ENCODE measurements at places on chromosomes 12 and 14.
A peak's percentile ranks its signal among the peaks of the same experiment; 100 is the strongest.

DNA sequence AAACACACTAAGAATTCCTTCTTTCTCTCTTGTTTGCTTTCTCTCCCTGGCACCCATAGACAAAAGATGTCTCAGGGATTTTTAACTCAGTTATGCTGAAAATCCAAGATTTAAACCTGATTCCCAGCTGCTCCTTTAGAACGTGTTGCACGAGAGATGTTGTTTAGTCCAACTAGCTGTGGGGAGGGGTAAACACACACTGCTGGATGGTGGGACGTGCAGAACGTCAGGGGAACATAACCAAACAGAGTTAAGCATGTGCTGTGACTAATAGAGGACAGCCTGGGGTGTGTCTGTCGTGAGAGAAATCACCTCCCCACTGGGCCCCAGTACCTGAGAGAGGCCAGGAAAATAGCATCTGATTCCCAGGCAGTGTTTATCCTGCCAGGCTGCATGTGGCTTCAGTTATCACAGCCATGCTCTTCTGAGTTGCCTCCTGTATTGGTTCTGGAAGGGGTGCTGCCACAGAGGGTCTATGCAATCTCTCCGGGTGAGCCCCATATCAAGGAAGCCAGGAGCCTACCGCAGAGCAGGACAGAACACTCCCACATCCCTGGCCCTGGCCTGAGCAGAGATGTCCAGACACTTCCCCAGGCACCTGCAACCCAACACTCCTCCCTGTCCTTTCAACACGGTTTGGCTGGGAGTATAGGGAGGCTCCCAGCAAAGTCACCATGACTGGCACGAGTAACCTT, 112.7 kb upstream of the EGLN3 start:
- DNase-seq = no peak

DNA sequence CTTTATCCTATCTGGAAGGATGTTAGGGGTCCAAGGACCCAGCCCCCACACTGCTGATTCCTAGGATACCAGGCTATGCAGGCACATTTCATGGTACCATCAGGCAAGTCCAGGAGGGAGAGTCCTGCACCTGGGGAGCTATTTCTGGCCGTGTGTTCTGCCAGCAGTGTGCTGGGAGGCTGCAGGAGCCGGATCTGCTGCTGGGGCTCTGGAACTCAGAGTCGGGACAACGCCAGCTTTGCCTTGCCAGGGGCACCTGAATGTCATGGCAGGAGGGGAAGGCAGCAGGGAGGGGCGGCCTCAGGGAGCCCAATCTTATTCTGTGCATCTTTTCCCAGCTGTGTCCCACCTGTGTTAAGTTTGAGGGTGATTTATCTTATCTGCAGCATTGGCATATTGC, 17.8 kb downstream of the SRRM4 start:
- DNase-seq = peak; percentile 21

- no peak for DNase-seq
Measured at GRCh38 chr12:114445401-114446323, 39.7 kb upstream of the TBX5 start.

- DNase-seq = no peak
Measured at GRCh38 chr14:63689132-63689531, 38.7 kb downstream of the SGPP1 start.

DNA sequence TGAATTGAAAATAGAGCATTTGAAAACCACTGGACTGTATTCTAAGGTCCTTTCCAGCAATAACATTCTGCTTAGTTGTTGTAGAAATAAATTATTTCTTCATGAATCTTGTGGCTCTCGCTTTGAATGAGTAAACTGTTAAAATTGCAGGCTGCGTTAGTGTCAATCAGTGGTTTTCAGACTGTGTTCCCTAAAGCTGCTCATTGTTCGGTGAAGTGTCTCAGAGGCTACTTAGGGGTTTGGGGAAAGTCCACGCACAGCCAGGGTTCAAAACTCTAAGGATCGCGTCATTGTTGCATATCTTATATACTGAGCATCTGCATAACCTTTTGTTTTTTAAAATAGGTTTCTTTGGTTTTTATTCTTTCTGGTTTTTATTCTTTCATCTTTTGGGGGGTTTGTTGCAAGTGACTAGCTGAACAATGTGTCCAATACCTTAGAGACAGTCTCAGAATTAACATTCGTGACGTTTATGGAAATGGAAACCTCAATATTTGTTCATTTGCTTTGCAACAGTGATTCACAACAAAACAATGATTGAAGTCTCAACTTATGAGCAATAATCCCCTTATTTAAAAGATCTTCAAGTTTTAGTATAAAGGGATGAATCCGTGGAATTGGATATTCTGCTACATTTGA, 108.1 kb downstream of the TTLL5 start:
- no peak for DNase-seq

DNA sequence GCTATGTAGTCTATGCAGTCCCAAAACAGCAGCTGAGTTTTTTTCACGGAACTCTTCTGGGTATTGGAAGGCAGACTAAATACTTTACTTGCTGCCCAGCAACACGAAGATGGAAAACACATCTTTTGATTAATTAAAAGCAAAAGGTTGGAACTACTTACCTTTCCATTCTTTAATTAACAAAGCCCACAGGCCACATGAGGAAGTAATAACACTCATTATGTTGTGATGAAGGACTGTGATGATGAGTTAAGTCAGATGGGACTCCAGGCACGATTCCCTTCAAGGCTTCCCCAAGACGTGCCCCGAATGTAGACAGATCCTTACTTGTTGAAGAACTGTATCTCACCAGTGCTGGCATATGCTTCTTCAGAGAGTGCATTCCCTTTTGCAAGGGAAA, 129.0 kb downstream of the WIF1 start:
- DNase-seq = no peak

- peak; percentile 47 for DNase-seq
Measured at GRCh38 chr12:12645485-12645884, 33.8 kb downstream of the CREBL2 start.

DNA sequence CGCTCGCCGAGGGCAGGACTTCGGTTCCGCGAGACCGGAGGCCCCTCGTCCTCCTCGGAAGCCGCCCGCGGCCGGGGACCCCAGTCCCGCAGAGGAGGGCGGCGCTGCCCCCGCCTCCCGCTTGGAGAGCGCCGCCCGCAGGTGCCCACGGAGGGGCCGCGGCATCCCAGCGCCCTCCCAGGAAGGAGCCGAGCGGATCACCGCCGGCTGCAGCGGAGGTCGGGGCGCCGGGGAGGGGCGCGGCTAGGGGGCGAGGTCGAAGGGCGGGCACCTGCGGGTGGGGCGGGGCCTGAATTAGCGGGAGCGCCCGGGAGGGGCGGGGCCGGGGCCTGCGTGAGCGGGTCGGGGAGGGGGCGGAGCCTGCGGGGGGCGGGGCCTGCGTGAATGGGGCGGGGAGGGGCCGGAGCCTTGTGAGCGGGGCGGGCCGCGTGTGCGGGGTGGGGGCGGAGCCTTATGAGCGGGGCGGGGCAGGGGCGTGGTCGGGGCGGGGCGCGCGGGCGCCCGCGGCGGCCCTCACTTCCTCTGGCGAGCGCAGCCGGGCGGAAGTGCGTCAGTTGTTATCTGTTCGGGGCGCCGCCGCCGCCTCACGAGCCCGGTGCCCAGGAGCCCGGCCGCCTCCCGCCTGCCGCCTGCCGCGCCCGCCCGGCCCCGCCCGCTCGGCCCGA, at the start of gene FBRSL1:
Gene FBRSL1, plus strand, starts transcription at position 550 of the 665 bp plus-strand sequence.
- peak; percentile 94 for DNase-seq

GRCh38 chr12:72053604-72054003, 115.0 kb downstream of the TPH2 start:
- no peak for DNase-seq

- peak; percentile 50 for DNase-seq
Measured at GRCh38 chr14:103108749-103109207, 14.3 kb downstream of the EXOC3L4 start.

DNA sequence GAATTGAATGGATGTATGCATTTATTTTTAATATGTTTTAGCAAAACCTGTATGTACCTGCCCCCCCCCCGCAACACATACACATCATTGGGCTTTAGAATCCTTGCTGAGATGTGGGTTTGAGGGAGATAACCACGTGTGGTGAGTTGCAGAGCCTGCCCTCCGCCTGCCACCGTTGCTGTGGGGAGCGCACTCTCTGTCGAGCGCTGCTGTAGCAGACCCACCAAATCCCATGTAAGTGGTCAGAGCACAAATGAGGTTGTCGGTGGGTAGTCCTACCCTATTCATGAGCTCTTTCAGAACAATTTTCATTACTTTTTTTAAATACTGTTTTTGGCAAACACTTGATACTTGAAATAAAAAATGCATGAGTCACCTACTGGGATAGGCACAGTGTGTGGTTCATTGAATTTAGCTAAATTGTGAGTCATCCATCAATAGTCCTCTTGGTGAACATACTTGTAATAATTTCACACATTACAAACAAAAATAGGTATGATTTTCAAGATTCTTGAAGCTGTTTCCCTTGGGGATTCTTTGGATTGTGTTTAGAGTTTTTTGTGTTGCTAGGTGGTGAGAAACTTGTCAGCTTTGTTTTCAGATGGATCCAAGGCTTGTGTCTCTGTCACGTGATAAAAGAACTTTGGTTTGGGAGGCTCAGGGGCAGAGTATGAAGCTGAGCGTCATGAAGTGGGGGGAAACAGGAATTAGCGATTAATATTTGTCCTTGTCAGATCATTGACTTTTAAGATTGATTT, 107.6 kb downstream of the PTCSC3 start:
- DNase-seq = no peak

DNA sequence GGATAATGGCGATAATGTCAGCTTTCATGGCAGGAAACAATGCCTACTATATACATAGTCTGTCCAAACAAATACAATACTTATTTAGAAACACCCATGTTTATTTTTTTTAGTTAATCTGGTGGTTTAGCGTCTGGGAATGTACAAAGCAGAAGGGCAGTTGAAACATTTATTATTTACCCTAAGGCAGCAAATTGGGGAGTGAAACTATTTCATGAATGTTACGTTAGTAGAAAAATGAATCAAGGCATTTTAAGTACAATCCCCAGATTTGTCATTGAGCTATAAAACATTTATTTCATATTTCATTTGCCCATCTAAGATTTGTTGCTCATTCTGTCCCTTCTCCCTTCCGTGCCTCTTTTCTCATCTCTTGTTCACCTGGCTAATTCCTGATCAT, 87.1 kb upstream of the ATF1 start:
- no peak for DNase-seq

GRCh38 chr12:122887819-122888212, 8.1 kb downstream of the VPS37B start:
- DNase-seq = no peak

DNA sequence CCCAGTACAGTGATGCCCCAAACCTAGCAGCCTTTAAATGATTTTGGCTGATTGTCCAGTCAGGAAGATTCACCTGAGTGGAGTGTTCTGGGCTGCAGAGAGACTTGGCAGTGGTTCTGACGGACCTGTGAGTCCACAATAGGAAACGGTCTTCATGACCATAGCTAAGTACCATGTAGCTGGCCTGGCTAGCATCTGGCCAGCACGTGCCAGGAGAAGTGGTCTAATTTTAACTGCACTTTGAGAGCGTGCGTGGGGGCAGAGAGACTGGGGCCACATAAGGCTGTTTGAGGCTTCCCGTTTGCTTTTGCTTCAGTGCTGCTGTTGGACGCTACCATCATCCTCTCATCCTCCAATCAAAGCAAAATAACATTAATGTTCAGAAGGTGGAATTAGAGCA, 54.7 kb downstream of the PPM1A start:
- DNase-seq = no peak

DNA sequence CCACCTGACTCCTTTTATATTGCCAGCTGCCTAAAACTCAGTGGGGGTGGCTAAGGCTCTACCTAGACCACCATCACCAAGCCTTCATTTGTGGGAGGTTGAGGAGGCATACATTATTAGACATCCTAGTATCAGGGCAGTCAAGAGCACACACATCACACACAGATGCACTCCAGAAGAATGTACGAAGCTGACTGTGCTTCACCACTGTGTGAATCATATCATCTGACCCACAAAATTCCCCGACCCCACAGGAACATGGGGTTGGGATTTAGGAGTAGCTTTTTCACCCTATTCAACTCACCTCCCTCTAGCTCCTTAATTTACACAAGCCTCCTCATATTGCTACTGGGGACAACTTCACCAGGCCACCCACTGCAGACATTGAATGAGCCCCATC, 64.8 kb upstream of the BDKRB2 start:
- DNase-seq = no peak

- DNase-seq = no peak
Measured at GRCh38 chr14:99117671-99118045, 154.3 kb downstream of the BCL11B start.

- no peak for DNase-seq
Measured at GRCh38 chr14:64265222-64265621, 28.9 kb downstream of the ESR2 start.

DNA sequence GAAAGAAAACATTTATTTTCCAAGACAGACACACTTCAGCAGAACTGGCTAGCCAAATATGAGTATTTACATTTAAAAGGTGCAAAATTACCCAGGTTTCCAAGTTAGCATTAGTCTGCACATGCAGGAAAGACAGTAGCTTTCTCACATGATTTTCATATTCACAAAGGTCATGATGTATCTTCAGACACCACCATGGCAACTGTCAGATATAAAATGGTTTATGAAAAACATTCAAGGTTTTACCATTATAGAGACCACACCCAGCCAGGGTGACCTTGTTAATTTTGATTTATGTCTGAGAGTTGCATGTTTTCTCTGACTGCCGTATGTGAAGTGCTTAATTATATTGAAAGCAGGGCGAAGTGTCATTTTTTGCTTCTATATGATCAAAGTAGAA, 91.2 kb downstream of the GXYLT1 start:
- no peak for DNase-seq

- no peak for DNase-seq
Measured at GRCh38 chr12:14190694-14191093, 174.8 kb upstream of the ATF7IP start.

DNA sequence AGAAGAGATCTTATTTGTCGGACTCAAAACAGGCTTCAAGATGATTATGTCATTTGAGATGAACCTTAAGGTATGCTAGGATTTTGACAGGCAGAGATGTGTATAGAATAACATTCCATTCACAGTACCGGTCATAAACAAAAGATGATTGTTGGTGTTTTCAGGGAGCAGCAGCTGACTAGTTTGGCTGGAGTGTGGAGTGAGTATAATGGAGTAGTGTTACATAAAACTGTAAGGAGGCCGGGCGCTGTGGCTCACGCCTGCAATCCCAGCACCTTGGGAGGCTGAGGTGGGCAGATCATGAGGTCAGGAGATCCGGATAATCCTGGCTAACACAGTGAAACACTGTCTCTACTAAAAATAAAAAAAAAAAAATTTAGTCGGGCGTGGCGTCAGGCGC, 23.9 kb downstream of the SERPINA10 start:
- DNase-seq = no peak

DNA sequence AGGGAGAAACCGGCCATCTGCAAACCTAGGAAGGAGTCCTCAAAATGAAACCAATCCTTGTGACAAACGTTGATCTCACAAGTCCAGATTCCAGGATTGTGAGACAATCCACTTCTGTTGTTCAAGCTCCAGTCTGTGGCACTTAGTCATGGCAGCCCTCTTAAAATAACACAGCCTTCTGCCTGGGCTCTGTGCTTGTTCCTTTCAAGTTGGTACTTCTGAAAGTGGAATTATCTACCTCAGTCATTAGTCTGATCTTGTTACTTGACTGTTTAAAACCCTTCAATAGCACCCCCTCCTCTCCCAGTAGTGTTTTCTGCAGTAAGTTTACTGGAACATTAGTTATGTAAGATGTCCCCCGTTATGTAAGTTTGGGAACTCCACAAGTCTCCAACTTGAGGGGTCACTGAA, 111.0 kb upstream of the HIF1A start:
- DNase-seq = no peak
